ENCODE measurements at places on chromosomes 4 and X. TPM values are rescaled to one million over a fixed set of nuclear protein-coding genes. Genes with fewer than 3 reads are reported as not detected.

The MSANTD1 gene
- 0.38 TPM for total RNA-seq

The PRSS12 gene
- not detected for total RNA-seq

The NPY5R gene
- not detected for total RNA-seq

The F8A2 gene
- total RNA-seq, result not detected
